ENCODE measurements at places on chromosomes 2 and 18. TPM values are rescaled to one million over a fixed set of nuclear protein-coding genes. Genes with fewer than 3 reads are reported as not detected.

MRPL30 gene
- total RNA-seq, result 40.4 TPM

POTEJ gene
- not detected for total RNA-seq

RGPD4 gene
- total RNA-seq, result not detected

HRH4 gene
- under 0.01 TPM for total RNA-seq

EMX1 gene
- total RNA-seq, result not detected

ECEL1 gene
- total RNA-seq, result not detected

PASK gene
- 0.99 TPM for total RNA-seq

ALPP gene
- total RNA-seq, result under 0.01 TPM

TOGARAM2 gene
- 0.17 TPM for total RNA-seq

IL1RL2 gene
- total RNA-seq, result 2.3 TPM

ANTXR1 gene
- 39.4 TPM for total RNA-seq

SCG2 gene
- total RNA-seq, result 1.0 TPM

RAX gene
- total RNA-seq, result not detected

BCL2 gene
- 2.5 TPM for total RNA-seq

RANBP2 gene
- 61.5 TPM for total RNA-seq

GAD1 gene
- total RNA-seq, result 0.33 TPM

SCYGR4 gene
- not detected for total RNA-seq

ABHD1 gene
- under 0.01 TPM for total RNA-seq

UGT1A8 gene
- not detected for total RNA-seq

MYCN gene
- total RNA-seq, result not detected

CCBE1 gene
- total RNA-seq, result 69.4 TPM

LTBP1 gene
- total RNA-seq, result 645 TPM

HK2 gene
- 19.1 TPM for total RNA-seq

CXCR1 gene
- total RNA-seq, result not detected

LRATD1 gene
- total RNA-seq, result under 0.01 TPM

Data from smooth muscle cell of trachea (primary cell).